ENCODE measurements at places on chromosomes 5 and 9. TPM values are rescaled to one million over a fixed set of nuclear protein-coding genes. Genes with fewer than 3 reads are reported as not detected.

Gene SLC6A7
- total RNA-seq: not detected

Gene FSTL4
- total RNA-seq: not detected

Gene C9orf50
- total RNA-seq: 2.2 TPM

Gene EMB
- 17.6 TPM for total RNA-seq

Gene PALM2AKAP2
- total RNA-seq: 19.7 TPM

Gene OLFM1
- 40.7 TPM for total RNA-seq

Gene CDKN2A
- total RNA-seq: 1.5 TPM

Gene FUT7
- 0.18 TPM for total RNA-seq

Gene TAF11L8
- not detected for total RNA-seq

Gene TOR2A
- 6.8 TPM for total RNA-seq

DNA sequence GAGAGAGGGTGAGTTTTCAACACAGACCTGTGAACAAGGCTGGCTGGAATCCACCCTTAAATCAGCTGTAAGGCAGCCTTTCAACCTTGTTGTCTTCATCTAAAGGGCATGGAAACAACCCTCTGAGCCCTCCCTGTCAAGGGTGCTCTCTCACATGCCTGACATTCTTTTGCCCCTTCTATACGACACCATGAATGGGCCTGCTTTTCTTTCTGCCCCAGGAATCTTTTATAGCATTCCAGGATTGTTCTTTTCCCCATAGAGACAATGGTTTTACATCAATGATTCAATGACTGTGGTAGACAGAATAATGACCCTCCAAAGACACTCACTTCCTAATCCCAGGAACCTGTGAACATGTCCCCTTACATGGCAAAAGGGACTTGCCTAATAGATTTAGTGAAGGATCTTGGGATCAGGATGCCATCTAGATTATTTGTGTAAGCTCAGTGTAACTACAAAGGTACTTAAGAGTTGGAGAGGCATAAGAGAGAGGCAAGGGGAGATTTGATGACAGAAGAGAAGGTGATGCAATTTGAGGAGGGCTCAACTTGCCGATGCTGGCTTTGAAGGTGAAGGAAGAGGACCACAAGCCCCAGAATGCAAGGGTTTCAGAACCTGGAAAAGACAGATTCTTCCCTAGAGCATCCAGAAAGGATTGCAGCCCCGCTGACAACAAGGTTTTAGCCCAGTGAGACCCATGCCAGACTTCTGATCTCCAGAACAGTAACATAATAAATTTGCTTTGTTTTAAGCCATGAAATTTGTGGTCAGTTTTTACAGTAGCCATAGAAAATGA lies 29.2 kb upstream of the HMHB1 start:
- DNase-seq: no peak

GRCh38 chr9:92253656-92254055 lies 39.8 kb downstream of the IARS1 start:
- DNase-seq: no peak

DNA sequence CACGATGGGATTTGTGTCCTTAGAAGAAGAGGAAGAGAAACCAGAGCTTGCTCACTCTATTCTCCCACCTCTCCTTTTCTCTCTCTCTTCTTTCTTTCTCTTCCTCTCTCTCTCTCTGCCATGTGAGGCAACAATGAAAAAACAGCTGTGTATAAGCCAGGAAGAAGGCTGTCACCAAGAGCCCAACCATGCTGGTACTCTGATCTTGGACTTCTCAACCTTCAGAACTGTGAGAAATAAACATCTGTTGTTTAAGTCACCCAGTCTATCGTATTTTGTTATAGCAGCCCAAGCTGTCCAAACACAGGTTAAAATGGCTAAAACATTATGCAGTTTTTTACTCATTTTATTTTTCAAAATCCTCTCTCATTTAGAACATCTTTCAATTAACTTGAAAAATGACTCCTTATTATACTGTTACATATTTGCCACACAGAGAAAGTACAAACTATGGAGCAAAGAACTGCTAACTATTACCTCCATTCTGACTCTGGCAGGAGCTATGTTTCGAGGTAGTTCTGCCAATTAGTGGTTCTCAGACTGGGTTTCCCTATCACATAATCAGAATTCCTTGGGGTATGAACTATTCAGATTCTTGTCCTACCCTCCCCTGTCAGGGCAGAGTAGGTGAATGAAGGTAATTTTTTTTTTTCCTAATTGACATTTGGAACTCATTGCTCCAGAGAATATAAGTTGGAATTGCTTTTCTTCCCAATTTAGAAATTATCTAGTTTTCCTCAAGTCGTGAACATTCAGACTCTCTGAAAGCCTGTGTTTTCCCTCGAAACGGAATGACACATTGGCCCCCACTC lies 434.6 kb downstream of the ENC1 start:
- DNase-seq: no peak

GRCh38 chr5:180643191-180643851 lies 6.1 kb downstream of the FLT4 start:
- no peak for DNase-seq

DNA sequence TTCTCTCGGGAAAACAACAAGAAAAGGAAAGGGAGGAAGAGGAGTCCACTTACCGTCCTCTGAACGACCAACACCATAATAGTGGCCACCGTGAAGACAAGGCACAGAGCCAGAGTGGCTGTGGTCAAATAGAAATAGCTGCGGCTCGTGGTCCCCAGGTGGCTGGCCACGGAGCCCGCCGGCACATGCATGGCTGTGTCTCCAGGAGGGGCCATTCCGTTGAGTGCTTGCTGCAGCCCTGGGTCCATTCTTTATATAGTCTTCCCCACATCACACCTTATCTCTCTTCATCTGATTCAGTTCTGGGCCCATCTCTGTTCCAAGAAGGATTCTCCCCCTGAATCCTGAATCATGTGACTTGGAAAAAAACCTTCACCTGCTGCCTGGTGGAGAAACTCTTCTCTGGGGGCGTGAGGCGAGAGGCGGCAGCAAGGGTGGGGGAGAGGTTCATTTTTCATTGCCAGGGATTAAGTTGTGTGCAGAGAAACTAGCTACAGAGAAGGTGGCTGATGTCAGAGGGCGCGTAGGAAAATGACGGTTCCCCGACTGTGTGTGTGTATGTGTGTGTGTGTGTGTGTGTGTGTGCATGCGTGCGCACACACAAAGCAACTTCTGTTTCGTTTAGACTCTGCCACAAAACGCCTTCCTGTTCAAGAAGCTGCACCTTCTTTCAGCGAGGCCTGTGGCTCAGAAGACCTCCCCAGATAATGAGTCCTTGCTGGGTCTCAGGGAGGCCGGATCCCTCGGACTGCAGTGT lies at the start of gene TNFSF8:
TNFSF8 (minus strand) TSS at position 536 of the 757 bp plus-strand sequence; CDS start at position 248, 288 bp downstream.
- no peak for DNase-seq

GRCh38 chr5:154642499-154643245 lies 112.5 kb upstream of the LARP1 start:
- DNase-seq: no peak

GRCh38 chr5:137348759-137349158 lies 150.4 kb downstream of the SPOCK1 start:
- no peak for DNase-seq

DNA sequence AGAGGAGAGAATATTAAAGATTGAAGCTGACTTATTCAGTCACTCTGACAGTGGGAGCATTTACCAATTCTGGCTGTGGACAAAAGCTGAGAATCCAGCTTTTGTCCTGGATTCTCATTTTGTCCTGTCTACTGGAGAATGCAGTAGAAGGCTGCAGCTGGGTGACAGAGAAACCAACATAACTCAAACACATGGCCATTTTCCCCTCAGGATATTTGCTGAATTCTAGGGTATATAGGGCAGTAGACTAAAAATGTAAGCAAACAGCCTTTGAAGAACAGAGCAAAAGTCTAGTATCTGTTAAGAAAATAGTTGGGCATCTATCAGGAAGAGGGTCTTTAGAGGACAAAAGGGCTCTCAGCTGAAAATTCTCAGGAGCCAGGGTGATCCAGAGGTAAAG lies 20.6 kb downstream of the ZNF484 start:
- DNase-seq: no peak

DNA sequence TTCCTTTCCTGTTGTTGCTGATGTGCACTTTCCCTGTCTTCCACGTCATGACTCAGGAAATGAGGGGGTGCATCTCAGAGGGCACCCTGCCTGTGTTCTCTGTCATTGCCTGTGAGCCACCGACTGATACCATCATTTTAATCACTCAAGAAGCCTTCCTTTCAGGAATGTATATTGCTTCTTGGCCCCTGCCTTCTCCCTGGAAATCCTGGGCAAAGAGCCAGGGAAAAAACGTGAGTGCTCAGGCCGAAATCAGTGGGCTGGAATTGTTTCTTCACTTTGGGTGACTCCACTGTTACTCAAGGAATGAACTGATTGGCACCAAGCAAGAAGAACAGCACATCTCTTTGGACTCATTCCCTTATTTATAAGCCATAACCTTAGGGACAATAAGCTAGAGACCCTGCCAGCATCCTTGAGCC lies 126.1 kb downstream of the SNX18 start:
- DNase-seq: no peak

DNA sequence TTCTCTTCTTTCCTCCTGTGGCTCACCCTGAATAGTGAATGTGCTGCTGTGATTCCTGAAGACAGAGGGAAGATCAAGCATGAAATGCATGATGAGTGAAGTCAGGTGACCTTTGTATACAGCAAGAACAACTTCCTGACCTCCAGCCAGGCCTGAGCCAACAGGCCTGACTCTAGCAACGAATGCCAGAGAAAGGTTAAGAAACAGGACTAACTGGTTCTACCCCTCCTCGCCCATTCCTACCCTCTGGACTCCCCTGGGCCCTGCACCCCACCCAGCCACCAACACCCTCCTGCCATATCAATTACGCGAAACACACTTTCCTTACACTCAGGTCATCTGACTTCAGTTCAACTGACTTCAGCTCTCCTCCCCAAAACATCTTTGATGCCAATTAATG lies 4.9 kb downstream of the SUSD1 start:
- no peak for DNase-seq

GRCh38 chr5:90680921-90681563 lies 122.4 kb downstream of the ADGRV1 start:
- no peak for DNase-seq
